LNCaP clone FGC (cell line): ENCODE measurements at places on chromosomes 4 and X.

- DNase-seq = peak; percentile 17
Observed at GRCh38 chrX:15686818-15687685, 22.4 kb upstream of the CLTRN start.

- DNase-seq = no peak
Observed at GRCh38 chr4:141195095-141195707, 25.5 kb upstream of the ZNF330 start.

- DNase-seq = no peak
Observed at GRCh38 chrX:87874043-87874442, 356.4 kb downstream of the KLHL4 start.

GRCh38 chr4:157128395-157128794 lies 52.4 kb downstream of the GLRB start:
- peak; percentile 10 for DNase-seq

DNA sequence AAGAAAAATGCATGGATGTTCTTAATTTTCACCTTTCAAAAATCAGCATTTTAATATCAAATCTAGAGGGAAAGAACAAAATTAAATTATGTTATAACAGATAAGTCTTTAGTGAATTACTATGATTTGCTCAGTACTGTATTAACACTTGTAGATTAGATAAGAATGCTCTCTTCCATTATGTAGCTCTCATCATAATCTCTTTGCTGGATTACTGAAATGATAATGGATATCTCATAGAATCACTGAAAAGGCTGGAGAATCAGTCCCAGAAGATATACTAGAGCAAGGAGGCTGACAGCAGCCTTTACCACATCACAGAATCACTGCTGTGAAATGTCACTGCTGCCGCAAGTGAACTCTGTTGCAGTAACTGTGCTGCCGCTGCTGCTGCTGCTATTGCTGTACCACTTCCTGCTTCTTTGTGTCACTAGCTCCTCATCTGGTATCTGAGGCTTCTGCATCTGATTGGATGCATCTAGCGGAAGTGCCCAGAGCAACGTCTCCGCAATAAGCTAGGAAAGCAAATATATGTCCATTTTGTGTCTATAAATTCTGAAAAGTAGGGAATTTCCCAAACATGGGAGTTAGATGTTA lies 738.2 kb downstream of the ADGRL3 start:
- DNase-seq = no peak

DNA sequence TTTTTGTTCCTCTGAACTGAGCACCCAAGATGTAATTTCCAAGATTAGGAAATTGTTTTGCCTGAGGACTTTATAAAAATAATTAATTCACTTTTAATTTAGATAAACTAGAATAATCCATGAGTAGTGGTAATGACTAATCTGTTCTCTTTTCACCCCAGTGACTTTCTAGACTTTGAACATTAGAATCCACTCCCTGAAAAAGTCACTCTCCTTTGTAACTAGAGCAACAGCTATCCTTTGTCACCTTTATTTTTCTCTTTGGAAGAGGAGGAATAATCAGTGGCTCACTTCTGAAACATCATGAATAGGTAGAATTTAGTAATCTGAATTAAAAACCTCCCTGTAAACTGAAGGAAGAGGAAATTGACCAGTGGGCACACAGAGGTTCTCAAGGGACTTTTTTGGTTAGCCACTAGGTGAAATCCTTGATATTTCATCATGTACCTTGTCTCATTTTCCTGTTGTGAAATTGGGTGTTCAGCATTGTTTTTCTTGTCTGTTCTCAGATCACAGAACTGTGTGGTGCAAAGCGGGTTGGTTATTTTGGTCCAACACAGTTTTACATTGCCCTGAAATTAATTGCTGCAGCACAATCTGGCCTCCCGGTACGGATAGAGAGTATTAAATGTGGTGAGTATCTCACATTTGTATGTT lies 59.4 kb downstream of the REPS2 start:
- DNase-seq = no peak

DNA sequence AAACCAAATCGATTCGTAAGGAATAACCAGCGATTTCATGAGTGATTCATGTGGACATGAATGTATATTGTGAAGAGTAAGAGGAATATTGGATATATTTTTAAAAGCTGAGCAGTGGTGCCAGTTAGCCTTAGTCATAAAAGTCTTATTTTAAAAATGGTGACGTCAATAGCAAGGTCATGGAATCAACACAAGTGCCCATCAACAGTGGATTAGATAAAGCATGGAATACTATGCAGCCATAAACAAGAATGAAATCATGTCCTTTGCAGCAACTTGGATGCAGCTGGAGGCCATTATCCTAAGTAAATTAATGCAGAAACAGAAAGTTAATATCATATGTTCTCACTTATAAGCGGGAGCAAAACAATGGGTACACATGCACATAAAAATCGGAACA lies 89.0 kb upstream of the STOX2 start:
- DNase-seq = no peak

DNA sequence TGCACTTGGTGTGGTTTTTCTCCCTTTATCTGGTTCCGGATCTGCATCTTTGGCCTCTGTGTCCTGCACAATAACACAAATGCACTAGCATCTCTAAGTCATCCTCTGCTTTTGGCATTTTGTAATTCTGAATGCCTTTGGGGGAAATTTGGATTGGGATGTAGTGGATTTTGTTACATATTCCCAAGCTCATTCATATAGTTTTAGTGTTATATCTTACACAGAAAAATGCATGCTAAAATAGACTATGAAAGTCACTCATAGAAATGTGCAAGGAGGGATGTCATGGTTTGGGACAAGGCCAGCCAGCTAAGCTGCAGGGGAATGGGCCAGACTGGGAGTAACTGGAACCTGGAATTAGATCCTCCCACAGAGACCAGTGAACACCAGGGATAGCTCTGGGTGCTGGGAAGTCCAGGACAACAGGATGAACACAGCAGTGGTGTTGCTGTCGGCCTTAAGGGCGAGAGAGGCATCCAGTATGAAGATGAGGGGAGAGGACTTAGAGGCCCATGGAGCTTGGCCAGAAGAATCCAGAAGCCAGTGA lies 20.1 kb downstream of the ENPP6 start:
- no peak for DNase-seq

GRCh38 chrX:70498129-70498528 lies 53.5 kb downstream of the DLG3 start:
- no peak for DNase-seq

- no peak for DNase-seq
Observed at GRCh38 chr4:110108422-110108821, 90.0 kb downstream of the ELOVL6 start.

- no peak for DNase-seq
Observed at GRCh38 chrX:14675500-14675899, 146.2 kb downstream of the GLRA2 start.

- no peak for DNase-seq
Observed at GRCh38 chr4:5773271-5773555, 62.2 kb downstream of the EVC start.

GRCh38 chr4:115272594-115272993 lies 159.2 kb upstream of the NDST4 start:
- no peak for DNase-seq

DNA sequence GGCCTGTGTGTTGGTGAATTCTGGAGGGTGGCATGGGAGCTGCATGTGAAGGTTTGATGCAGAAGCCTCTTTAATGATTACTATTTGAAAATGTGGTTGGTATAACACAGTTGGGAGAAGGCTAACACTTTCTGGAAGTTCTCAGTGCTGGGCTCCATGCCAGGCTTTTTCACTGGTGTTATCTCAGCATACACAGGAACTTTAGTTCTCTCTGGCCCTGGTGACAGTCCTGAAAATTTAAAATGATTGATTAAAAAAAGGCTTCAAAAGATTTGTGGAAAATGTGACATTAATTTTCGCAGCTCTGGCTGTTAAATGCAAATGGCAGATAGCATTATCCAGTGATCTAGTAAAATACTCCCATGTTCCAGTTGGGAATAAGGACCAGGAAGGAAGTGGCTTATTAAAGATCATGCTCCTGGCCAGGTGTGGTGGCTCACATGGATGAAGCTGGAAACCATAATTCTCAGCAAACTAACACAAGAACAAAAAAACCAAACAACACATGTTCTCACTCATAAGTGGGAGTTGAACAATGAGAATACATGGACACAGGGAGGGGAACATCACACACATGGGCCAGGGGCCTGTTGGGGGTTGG lies 36.6 kb downstream of the DIPK2B start:
- no peak for DNase-seq
